ENCODE measurements at places on chromosomes 3 and 15.

GRCh38 chr3:80018375-80018774 is 250.6 kb upstream of the ROBO1 start:
- DNase-seq = no peak

DNA sequence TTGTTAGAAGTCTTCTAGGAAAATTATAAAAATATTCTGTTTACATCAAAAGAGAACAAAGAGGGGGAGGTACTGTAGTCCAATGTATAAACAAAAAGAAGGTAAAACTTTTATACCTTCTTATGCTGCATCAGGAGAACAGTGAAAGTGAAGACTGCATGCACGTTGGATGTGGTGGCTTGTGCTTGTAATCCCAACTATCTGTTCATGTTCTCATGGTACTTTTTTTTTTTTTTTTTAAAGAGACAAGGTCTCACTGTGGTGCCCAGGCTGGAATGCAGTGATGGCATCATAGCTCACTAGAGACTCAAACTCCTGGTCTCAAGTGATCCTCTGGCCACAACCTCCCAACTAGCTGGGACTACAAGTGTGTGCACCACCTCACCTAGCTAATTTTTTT is 4.2 kb downstream of the SEC62 start:
- DNase-seq = no peak

GRCh38 chr15:31814082-31814481 is 216.2 kb upstream of the CHRNA7 start:
- DNase-seq = no peak

GRCh38 chr3:99943931-99944761 is 126.5 kb downstream of the CMSS1 start:
- DNase-seq = no peak

DNA sequence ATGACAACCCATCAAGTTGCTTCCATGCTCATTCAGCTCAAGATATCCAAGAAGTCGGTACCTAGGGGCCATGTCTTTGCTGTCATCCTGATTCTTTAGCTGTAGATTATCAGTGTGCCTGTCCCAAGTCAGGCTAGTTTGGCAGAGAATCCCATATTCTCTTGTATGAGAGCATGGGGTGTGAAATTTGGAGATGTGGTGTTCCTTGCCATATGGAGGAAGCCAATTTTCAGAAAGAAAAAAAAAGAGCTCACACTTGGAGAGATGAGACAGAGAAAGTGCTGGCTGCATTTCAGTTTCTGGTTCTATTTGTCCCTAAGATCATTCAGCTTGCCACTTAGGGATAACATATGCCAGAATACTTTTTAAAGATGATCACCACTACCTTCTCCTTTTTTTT is 52.3 kb upstream of the SLC4A7 start:
- no peak for DNase-seq

- DNase-seq = no peak
Observed at GRCh38 chr15:59918994-59919951, 84.8 kb upstream of the FOXB1 start.

GRCh38 chr3:175421902-175422301 is 562.8 kb downstream of the NAALADL2 start:
- DNase-seq = no peak

DNA sequence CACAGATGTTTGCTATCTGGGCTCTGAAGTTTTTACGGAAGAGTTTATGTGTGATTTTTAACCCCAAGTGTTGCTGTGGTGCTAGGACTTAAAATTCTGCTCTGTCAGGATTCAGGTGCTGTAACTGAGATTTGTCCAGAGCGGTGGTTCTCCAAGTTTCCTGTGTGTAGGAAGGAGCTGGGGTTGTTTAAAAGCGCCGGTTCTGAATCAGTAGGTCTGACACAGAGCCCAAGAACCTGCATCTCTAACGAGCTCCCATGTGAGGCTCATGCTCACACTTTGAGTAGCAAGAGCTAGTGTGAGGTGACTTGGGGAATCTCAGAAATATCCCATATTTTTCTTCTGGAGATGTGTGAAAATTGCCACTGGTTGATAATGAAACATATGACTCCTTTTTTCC is 325.5 kb downstream of the SATB1 start:
- DNase-seq = no peak

DNA sequence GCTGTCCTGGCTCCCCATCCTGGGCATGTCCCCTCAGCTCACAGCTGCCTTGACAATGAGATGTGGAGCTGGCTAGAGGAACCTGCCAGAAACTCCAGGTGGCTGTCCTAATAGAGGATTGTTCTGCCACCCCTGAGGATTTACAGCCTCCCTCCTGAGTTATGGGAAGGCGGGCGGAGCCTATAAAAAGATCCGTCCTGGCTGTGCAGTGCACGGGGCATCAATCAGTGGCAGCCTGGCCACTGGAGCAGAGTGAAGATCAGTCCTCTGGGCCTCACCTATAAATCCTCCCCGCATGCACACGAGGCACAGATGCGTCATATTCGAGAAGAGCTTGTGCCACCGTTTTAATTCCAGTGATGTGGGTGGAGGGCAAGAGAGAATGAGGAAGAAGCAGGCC is 90.0 kb downstream of the MEGF11 start:
- DNase-seq = no peak

DNA sequence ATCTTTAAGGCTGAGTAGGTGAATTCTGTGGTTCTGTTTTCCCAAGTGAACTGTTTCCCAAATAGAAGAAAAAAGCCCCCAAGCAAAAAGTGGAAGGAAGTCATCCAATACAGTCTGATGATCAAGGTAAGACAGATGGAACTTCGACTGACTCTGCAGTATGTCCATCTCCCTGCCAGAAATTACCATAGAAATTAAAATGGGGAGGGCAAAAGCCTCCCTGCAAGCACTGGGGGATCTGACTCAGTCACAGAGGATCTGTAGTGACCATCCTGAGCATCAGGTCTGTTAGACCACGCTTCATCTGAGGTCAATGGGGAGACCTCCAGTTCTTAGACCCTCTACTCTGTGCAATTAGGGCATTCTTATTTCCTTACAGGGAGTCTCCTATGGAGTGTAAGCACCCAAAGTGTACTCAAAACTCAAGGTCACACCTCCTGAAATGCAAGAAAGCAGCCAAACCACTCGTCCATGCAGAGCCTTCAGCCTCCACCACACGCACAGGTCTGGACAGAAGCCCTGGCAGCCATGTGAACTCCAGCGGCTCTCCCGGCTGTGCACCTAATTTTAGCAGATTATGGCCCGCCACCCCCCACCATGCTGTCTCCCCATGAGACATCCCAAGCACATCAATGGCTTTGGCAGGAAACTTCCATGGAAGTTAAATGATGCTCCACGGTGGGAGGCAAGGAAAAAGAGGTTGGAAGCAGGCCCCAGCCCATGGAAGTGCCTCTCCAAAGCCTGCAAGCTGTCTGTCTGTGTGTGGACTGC is 348.7 kb downstream of the NTRK3 start:
- no peak for DNase-seq

DNA sequence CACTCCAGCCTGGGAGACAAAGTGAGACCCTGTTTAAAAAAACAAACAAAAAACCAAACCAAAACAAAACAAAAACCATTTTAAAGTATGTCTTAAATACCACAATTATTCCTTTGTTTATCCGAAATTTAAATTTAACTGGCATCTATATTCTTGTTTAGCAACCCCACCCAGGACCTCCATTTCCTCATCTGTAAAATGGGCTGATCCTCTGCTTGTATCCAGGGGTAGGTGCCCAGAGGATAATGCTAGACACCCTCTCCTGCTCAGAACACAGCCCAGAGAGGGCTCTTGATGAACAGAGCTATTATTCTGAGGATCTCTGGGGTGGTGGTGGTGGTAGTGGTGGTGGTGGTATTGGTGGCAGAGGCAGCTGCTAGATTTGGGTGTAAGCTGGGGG is 9.8 kb downstream of the SH2D7 start:
- DNase-seq = no peak

GRCh38 chr3:41521010-41521655 is 321.8 kb downstream of the CTNNB1 start:
- no peak for DNase-seq

- no peak for DNase-seq
Observed at GRCh38 chr3:194379231-194379630, 9.7 kb upstream of the LRRC15 start.
